Stimulated activated CD8-positive, alpha-beta memory T cell treated with anti-CD3 and anti-CD28 coated beads, Interleukin-7, amount 100 ng/mL, for 1 hour (primary cell): ENCODE measurements at places on chromosomes 13 and 19.

DNA sequence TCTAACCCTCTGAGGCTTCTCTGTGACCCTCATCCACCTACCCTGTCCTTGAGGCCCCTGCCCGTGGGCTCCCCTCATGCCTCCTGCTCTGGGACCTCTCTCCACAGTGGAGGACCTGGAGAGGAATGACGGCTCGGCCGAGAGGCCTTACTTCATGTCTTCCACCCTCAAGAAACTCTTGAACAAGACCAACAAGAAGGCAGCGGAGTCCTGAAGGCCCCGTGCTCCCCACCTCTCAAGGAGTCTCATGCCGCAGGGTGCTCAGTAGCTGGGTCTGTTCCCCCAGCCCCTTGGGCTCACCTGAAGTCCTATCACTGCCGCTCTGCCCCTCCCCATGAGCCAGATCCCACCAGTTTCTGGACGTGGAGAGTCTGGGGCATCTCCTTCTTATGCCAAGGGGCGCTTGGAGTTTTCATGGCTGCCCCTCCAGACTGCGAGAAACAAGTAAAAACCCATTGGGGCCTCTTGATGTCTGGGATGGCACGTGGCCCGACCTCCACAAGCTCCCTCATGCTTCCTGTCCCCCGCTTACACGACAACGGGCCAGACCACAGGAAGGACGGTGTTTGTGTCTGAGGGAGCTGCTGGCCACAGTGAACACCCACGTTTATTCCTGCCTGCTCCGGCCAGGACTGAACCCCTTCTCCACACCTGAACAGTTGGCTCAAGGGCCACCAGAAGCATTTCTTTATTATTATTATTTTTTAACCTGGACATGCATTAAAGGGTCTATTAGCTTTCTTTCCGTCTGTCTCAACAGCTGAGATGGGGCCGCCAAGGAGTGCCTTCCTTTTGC lies 10.8 kb upstream of the ILF3 start:
- DNase-seq, result no peak

DNA sequence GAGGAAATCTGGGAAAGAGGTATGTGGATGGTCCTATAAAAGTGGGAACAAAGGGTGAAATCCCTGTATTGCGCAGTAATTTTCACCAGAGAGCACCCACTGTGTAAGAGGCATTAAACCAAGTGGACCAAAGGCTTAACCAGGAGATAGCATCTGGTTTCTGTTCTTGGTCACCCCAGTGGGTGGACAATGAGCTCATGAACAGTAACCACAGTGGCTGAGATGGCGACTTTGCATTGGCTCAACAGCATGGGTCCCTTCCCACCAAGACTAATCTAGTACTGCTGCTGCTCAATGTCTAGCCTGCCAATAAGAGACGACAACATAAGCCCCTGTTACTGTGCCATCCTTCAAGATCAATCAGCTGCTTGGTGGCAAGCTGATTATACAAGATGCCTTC lies 36.6 kb downstream of the CCDC169 start:
- no peak for DNase-seq

- DNase-seq, result no peak
These were observed 616.6 kb downstream of the FGF9 start for GRCh38 chr13:22287343-22287920.

GRCh38 chr13:94236872-94237271 lies 242.6 kb downstream of the DCT start:
- DNase-seq, result no peak

- no peak for DNase-seq
These were observed 39.2 kb upstream of the MATK start for GRCh38 chr19:3825286-3825956.

DNA sequence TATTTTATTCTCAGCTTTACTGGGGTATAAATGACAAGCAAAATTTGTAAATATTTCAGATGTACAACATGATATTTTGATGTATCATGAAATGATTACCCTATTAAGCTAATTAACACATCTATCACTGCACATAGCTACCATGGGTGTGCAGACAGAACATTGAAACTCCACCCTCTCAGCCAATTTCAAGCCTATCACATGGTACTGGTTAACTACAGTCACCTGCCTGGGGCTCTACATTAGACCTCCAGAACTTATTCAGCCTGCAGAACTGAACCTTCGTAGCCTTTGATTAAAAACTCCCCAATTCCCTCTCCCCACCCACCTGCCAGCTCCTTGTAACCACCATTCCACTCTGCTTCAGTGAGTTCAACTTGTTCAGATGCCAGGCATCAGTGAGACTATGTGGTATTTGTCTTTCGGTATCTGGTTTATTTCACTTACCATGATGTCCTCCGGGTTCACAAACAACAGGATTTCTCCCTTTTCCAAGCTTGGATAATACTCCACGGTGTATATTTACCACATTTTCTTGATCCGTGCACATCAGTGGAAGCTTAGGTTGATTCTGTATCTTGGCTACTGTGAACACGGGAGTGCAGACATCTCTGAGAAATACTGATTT lies 19.2 kb downstream of the RAB20 start:
- no peak for DNase-seq

GRCh38 chr19:4198467-4199126 lies 16.1 kb downstream of the ANKRD24 start:
- no peak for DNase-seq

GRCh38 chr13:105334211-105334610 lies 1201.3 kb downstream of the EFNB2 start:
- no peak for DNase-seq

- DNase-seq, result no peak
These were observed 231.2 kb downstream of the FGF9 start for GRCh38 chr13:21901811-21902708.

DNA sequence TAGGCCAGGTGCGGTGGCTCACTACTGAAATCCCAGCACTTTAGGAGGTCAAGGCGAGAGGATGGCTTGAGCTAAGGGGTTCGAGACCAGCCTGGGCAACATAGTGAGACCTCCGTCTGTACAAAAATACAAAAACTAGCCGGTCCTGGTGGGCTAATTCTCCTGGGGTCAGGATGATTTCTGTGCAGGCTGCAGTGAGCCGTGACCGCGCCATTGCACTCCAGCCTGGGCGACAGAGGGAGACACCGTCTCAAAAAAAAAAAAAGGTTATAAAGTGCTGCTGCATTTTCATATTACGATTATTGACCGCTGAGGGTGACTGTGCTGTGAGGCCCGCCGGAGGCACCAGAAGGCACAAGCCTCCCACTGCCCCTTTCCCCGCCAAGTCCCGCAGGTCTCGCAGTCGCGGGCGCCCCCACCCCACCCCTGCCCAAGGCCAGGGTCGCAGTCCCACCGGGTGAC lies 477 bp upstream of the PLEKHF1 start:
- DNase-seq, result no peak

DNA sequence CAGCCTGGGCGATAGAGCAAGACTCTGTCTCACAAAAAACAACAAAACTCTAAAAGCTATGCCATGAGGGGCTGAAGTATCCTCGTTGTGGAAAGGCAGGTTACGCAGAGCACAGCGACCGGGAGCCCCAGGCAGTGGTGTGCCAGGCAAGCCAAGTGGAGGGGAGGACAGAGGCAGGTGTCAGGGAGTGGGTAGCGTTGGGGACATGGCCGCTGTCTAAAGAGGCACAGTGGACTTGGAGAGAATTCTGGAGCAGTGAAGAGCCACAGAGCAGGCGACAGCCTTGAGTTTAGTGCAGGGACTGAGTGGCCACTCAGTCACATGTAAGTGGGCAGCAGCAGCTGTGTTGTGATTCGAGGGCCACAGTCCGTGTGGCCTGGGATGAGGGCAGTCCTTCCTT lies 541.7 kb downstream of the FGF9 start:
- no peak for DNase-seq

- no peak for DNase-seq
These were observed 582 bp upstream of the PTPRH start for GRCh38 chr19:55209693-55210472.

GRCh38 chr13:51814071-51814470 lies 10.1 kb upstream of the DHRS12 start:
- no peak for DNase-seq

DNA sequence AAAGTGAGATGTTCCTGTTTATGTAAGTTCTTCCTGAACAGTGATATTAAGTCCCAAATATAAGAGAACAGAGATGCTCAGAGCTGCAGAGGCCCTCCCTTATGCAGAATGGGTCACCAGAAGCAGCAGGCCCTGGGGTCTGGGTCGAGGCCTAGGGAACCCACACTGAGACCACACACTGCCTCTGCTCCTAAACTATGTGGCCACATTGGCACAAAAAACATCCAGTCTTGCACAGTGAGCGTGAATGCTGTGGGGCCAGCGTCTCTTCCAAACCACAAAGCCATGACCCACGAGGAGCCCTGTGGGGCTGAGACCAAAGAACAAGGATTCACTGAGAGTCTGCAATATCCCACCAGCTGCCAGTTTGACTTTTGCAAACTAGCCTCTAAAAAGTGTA lies 23.6 kb downstream of the PROZ start:
- DNase-seq, result no peak

DNA sequence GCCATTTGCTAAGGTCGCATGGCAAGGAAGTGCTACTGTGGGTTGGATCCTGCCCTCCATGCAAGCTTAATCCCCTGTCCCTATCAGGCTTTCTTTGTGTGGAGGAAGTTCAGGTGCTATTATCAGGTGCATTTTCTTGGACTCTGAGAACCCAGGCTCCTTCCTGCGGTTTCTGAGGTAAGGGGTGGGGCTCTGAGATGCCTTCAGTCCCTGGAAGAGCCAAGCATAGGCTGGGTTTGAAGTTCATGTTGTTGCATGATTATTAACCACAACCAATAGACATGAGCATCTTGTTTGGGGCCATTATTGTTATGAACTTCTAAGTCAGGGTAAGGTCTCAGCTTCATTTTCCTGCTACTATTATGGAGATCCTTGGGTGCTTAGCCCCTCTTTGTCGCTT lies 109.5 kb downstream of the NALCN start:
- DNase-seq, result no peak

- DNase-seq, result no peak
These were observed 2.9 kb downstream of the FUT5 start for GRCh38 chr19:5867201-5868136.

GRCh38 chr13:42109957-42110356 lies 61.5 kb downstream of the DGKH start:
- DNase-seq, result no peak

DNA sequence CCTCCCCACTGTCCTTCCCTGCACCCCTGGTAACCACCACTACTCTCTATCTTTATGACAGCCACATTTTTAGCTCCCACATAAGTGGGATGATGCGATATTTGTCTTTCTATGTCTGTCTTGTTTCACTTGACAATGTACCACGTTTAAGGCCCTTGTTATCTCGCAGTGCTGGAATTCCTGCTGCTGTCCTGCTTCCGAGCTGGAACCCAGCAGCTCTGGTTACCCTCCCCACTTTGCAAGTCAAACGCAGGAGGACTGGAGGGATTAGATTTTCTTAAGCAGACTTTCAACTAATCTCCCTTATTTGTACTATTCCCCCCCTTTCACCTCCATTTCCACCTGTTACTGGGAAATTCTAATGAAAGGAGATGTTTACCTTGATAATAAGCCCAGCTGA lies 59.1 kb upstream of the PDX1 start:
- no peak for DNase-seq

DNA sequence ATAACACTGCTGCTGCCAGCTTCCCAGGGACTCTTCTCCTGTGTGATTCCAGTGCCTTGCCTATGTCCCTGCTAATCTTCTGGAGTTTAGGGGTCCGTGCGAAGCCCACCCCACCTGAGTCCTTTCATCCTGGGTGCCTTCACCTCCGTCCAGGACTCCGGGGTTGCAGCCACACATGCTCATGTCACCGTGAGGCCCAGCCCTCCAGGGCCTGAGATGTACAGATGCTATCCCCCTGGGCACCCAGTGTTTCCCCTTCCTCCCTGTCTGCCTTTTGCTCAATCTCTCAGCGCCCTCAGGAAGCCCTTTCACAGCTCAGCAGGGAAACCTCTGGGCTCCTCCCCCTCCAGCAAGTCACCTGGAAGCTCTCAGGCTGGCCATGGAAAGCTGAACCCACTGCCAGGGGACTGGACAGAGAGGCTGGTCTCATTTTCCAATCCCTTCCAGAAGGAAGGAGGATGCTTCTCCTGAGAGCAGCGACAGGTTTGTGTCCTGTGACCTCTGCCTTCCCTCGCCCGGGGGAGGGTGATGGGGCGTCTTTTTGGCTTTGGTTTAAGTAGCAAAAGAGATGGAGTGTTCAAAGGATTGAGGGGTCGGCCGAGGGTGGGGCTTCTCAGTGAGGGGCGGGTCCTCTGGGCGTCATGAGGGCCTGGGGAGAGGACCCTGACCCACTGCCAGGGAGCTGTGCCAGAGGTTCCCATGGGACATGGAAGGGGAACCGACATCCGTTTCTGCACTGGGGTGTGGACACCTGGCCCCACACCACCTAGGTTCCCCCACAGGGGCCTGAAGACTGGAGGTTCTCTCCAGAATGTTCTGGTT lies 30.8 kb upstream of the TFDP1 start:
- no peak for DNase-seq

- no peak for DNase-seq
These were observed 128.1 kb upstream of the RXFP2 start for GRCh38 chr13:31611214-31611613.

GRCh38 chr19:15265214-15265849 lies 33.1 kb upstream of the EPHX3 start:
- DNase-seq, result no peak

DNA sequence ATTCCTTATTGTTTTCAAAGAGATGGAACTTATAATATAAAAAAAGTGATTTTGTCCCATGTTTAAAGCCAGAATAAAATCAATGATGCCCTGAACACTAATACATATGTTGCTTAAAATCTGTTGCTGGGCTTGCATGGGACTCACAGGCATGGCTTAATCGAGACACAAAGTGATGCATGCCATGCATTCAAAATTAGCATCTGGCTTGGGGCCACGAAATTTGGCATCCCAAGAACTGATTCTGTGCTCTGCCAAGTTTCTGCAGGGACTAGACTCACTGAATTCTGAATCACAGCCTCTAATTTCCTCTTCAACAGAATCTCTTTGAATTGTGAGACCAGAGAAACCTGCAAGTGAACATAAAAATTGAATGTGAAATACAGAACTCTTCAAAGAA lies 109.2 kb downstream of the PCDH17 start:
- DNase-seq, result no peak

DNA sequence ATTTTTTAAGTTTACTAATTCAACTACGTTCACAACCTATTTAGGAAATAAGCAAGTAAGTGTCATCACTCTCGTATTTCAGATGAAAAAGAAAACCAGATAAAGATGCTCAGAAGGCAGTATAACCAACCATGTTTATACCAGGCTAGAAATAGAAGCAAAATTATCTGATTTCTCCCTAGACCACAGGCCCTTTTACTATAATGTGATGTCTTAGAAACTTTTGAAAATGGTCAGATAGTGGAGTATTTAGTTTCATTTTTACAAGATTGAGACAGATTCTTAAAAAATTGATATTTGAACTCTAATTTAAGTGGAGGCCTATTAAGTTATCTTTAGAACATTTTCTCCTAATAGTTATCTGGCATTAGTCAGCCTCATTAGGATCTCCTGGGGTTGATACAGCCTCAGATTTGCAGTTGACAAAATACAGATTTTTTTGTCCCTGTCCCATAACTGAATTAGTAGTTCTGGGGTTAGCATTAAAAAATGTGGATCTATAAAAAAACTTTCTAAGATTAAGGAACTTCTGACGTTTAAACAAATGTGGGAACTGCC lies 818.7 kb upstream of the PCDH9 start:
- no peak for DNase-seq
